ENCODE measurements at places on chromosomes 5 and 9.

- no peak for DNase-seq
Observed at GRCh38 chr5:120630550-120630949, 166.4 kb downstream of the PRR16 start.

GRCh38 chr5:3181671-3182070, 414.0 kb upstream of the IRX1 start:
- no peak for DNase-seq

DNA sequence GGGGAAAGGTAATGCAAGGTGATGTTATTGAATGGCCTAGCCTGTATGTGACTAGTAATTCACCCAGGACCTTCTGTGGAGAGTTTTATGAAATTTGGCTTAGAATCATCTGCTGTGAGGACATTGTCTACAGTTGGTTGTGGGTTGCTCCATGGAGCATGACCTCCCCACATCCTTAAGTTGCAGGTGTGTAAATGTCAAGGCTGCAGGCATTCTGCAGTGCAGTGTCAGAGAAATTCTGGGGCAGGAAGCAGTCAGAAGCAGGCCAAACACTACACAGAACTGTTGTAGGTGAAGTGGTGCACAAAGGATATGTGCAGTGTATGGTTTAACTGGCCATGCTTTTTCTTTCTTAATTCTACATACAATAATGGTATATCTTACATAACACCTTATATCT, 588.3 kb downstream of the EBF1 start:
- DNase-seq, result no peak

GRCh38 chr9:115922444-115922843, 231.1 kb upstream of the PAPPA start:
- DNase-seq, result no peak

GRCh38 chr5:72476275-72476674, 30.9 kb downstream of the ZNF366 start:
- no peak for DNase-seq

DNA sequence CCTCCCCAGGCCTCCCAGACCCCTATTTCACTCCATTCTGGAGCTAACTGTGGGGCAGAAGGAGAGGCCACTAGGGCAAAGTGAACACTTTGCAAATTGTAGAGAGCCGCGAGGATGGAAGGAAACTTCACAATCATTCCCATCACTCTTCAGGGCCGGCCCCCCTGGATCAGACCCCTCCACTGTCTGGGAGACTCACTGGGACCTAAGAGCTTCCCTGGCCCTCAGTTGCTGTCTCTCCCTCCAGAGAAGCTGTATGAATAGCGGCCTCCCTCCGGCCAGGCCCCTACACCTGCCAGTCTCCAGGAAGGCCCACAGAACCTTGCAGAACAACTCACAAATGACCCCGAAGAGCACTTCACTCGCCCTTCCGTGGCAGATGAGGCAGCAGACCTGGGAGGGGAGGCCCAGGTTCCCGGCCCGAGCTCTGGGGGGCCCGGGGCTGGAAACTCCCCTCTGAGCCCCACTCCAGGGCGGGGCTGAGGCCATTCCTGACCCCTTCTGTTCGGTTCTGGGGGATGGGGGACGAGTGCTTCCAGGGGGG, 141.9 kb upstream of the IER5L start:
- DNase-seq, result no peak

GRCh38 chr9:127904561-127905003, 5.2 kb upstream of the ST6GALNAC6 start:
- no peak for DNase-seq

DNA sequence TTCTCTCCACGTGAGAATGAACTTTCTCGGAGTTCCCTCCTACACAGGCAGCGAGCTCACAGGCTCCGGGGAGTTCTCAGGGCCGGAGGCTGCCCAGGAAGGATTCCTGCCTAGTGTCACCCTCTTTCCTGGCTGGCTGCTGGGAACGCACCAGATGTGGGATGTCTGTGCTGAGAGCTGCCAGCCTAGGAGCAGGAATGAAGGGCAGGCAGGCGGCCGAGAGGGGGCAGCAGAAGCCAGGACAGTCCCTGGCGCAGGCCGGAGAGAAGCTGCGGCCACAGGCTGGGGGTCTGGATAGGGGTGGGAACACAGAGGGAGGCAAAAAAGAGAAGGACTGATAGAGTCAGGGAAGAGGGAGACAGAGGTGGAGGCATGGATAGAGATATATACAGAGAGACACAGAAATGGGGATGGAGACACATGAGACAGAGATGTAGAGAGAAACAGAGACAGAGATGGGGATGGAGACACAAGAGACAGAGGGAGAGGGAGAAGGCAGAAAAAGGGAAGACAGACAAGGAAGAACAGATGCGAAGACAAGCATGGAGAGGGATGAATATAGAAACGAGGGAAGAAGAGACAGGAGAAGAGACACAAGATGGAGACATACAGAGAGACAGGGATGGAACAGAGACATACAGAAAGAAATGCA, 25.3 kb upstream of the ENHO start:
- DNase-seq, result peak; percentile 29

GRCh38 chr9:88187631-88188030, 49.4 kb upstream of the SPATA31C2 start:
- no peak for DNase-seq

GRCh38 chr5:167311340-167311739, 980.1 kb upstream of the WWC1 start:
- no peak for DNase-seq

GRCh38 chr9:5629312-5630080, 589 bp downstream of the RIC1 start:
- peak; percentile 31 for DNase-seq

DNA sequence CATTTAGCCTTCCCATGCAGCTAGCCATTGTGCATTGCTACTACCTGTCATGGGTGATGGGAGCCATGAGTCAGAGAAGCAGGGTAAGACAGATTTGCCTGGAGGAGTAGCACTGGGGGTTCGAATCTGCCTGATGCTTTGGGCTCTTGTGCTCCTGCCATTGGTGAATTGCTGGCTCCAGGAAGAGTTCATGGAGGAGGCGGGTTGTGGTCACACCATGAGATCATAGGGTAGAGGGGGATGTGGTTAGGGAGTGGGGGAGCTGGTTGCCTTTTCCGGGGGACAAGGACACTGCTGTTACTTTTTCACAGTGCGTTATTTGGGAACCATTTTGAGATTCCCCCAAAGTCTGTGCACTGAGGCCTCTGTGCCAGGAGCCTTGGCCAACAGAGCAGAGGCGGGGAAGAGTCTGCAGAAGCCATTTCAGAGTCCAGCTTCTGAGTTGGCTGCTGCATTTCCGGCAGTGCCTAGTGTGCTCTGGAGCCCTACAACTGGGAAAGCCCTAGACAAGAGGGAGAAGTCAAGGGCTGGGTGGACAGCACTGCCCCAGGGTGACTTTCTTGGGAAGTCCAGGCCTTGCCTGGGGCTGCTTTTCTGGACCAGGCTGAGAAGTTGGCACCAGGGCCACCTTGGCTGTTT, 6.2 kb downstream of the ANGPTL2 start:
- DNase-seq, result no peak

DNA sequence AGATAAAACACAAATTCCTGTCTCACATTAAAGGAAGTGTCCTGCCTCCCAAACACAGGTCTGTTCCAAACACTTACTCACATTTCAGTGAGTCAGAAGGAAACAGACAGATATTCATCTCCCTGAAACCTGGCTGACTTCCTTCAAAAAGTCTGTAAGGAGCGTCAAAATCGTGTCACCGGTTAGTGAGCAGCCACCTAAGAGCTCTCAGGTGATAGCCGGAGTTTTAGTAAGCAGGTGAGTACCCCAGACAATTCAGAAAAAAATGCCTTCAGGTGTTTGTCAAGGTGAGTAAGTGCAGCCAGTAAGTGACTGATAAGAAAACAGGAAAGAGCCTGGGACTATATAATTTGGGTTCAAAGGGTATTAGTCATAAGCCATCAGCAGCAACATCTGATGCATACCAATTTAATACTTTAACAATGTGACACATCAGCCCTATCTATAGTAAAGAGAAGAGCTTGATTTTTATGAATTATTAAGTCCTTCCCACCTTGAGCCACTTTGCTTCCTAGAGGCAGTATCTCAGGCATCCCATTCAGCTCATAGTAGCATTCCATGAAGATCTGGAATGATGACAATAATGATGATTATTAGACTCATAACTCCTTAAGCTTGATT, 1.3 kb upstream of the ITGA2 start:
- no peak for DNase-seq

GRCh38 chr5:154756868-154757813, 2.0 kb downstream of the LARP1 start:
- peak; percentile 47 for DNase-seq

DNA sequence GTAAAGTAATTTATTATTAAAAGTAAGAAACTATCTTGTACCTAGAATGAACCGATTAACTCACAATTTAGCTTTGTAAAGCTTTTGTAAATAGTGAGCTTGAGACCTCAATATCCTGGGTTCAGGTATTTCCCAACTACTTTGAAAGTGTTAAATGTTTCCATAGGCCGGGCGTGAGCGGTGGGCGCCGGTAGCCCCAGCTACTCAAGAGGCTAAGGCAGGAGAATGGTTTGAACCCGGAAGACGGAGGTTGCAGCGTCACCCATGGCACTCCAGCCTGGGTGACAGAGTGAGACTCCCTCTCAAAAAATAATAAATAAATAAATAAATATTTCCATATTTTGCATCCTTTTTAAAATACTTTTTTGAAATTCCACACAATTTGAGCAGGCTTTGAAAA, 1.5 kb upstream of the ANKH start:
- no peak for DNase-seq

GRCh38 chr9:122107291-122107805, 14.2 kb upstream of the TTLL11 start:
- no peak for DNase-seq

GRCh38 chr9:89010056-89010455, 18.8 kb downstream of the S1PR3 start:
- no peak for DNase-seq

DNA sequence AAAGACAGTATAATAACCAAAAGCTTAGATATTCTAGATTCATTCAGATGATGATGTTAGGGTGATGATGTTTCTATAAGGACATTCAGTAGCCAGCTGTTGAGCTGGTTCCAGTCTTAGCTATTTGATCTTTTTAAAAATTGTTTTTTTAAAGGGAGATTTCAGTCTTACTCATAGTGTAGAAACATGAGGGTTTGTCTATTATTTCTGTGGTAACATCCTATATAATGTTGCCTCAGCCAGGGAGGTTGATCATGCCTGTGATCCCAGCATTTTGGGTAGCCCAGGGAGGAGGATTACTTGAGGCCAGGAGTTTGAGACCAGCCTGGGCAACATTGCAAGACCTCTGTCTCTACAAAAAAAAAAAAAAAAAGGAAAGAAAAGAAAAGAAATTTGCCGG, 167.8 kb downstream of the DOCK2 start:
- no peak for DNase-seq

DNA sequence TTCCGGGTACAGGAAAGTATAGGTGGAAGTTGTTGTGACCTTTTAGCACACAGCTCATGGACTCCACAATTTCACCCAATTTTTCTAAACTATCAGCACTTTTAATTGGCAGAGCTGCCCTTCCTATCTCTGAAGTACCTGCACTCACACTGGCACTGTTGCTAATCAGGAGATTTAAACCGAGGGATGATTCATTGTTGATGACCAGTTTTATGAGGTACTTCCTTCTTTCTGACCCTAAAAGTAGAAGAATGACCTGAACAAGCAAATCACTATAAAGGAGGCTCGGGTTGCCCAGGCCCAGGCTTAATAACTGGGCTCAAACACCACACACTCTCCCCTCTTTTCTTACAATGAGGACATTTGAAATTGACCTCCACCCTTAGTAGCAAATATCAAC, 105.9 kb downstream of the KCNN2 start:
- DNase-seq, result no peak

DNA sequence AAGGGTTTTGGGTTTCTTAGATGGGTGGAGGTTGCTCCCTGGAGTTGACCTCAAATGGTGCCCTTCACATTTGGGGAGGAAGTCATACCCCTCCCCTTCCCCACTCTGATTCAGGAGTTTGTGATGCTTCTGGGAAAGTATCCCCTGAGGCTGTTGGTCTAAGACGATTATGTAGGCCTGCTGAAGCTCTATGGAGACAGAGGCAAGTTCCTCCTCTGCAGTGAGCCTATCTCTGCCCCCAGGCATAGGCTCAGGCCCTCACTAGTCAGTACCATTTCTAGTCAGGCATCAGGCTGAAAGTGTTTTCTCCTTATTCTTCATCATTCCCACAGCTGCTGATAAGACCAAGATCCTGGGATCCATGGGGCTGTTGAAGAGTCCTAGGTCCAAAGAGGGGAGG, 271.6 kb upstream of the NUDT12 start:
- DNase-seq, result no peak

DNA sequence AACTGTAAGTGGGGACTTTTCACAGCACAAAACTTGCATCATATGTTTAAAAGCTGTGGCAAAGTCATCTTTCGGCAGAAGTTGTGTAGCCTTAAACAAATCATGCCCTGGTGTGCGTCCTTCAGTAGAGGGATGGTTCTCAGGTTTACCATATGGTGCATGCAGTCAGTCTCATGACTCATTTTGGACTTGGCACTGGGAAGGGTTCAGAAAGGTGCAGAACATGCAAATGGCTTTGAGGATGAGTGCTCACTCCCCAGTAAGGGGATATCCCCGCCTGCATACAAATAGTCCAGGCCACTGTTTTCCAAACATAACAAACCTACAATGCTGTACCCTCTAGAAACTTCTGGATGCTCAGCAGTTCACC, 260.3 kb downstream of the NDUFS4 start:
- no peak for DNase-seq

DNA sequence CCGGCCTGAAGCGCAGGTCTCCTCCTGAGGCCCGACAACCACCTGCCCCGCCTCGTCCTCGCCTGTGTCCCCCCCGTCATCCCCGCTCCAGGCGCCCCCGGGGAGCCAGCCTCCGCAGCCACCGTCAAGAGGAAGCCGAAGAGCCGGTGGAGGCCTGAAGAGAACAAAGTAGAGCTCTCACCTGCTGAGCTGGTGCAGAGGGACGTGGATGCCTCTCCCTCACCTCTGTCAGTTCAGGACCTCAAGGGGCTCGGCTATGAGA, 169.9 kb downstream of the HINT1 start:
- DNase-seq, result no peak

GRCh38 chr9:122197882-122198281, 30.9 kb downstream of the LHX6 start:
- DNase-seq, result no peak

DNA sequence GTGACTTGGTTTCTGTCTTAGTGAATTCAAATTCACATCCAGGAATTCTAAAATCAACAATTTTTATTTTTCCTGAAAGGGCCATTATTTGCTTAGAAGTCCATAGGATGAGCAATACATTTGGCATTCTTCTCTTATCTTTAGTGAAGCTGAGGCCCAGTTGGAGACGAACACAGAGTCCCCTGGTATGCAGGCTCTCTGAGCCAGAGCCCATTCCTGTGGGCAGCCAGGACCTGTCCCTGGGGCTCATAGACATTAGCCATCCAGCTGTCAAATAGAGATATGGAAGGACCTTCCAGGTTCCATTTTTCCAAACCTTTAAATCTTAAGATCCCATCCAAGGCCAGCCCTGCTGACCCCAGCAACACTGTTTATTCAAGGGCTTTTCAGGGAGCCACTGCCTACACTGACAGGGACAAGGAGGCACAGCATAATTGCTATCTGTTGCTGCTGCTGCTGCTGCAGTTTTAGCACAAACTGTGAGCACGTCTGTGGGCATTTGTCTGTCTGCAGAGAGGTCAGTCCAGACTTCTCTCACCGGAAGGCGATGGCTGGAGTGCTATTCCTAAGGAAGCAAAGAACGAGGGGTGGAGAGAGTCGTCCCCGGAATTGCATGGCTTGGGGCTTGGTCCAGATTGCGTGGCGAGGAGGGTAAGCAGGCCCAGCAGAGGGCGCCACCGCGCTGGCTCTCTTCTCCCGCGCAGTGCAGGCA, 639.0 kb downstream of the CCDC171 start:
- DNase-seq, result no peak

GRCh38 chr9:6495466-6495865, 82.5 kb downstream of the UHRF2 start:
- DNase-seq, result no peak

- no peak for DNase-seq
Observed at GRCh38 chr9:82513242-82513751, 524.7 kb downstream of the SPATA31D1 start.
